ENCODE measurements at places on chromosomes 3 and 15.

DNA sequence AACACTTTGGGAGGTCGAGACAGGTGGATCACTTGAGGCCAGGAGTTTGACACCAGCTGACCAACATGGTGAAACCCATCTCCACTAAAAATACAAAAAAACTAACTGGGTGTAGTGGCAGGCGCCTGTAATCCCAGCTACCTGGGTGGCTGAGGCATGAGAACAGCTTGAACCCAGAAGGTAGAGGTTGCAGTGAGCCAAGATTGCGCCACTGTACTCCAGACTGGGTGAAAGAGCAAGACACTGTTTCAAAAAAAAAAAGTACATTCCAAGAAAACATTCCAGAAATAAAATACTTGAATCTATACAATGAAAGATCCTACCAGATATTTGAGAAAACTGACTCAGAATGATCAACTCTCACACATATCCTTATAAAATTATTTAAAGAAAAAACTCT lies 30.4 kb downstream of the TFDP2 start:
- no peak for DNase-seq

GRCh38 chr15:51771773-51772172 lies 20.4 kb downstream of the TMOD2 start:
- no peak for DNase-seq

- no peak for DNase-seq
Measured at GRCh38 chr3:86942206-86942605, 48.7 kb downstream of the VGLL3 start.

DNA sequence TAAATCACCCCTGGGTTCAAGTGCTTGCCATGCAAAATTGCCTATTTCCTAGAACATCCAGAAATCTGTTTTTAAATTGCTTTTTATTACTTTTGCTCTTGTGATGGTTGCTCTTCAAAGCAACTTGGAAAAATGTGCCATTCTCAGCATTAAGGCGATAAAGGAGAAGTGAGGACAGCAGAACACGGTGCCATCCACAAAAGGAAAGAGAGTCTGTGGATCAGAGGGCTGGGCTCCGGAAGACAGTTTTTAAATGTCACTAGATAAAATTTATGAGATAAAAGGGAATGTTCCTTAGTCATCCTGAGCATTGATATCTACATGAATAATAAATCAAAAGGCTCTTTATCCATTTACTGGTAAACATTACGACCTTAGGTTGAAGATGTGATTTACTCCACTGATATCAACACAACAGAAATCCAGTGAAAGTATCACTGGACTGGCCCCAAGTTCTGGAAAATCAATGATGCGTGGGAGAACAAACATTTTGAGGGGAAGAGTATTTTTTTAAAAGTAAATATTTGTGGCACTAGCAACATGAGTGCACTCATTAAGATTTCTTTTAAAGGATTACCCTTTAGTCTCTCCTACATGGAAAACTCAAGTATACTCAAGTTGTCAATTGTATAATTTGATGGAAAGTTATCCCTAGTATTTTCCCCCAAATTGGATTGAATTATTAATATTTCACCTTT lies 554.7 kb downstream of the FHIT start:
- no peak for DNase-seq

GRCh38 chr3:56484122-56484521 lies 15.9 kb upstream of the ERC2 start:
- DNase-seq: no peak

GRCh38 chr3:125238759-125239158 lies 26.2 kb upstream of the SLC12A8 start:
- no peak for DNase-seq

DNA sequence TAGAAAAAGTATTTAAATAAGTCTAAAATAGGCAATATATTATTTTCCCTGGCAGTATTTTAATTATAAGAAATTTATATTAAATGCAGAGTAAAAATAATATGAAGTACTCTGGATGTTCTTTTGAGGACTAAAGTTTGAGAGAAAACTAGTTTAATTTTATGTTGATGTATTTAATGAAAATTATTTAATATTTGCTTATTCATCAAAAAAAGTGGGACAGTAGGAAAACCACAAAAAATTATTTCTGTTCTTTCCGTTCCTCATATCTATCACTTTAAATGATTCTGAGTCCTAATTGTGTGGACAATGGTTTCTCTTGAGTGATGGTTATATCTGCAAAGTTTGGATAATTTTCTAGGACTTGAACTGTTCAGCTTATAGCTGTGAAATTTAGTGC lies 147.2 kb upstream of the TNIK start:
- no peak for DNase-seq

- no peak for DNase-seq
Measured at GRCh38 chr3:171441381-171441780, 18.8 kb downstream of the TNIK start.

DNA sequence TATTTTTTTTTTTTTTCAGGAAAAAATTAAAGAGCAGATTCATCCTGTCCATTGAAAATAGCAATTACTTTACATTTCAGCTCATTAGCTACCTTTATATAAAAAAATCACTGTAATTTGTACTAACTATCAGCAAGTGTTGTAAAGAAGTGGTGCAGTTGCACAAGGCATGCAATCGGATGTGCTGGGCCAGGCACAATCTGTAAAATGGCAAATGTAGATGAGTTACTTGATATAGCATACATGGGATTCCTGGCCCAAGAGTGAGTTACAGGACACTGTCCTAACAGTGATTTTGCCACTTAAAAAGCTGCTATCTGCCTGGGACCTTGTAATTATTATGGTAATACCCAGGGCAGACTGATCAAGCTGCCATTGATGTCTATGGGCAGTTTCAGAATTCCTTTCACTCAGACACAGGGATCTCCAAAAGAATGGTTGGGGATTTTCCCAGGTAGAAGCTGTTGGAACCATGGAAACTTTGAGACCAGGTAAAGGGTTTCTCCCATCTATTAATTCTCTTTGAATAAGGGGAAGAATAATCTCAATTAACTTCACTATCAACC lies 182.2 kb upstream of the ICE2 start:
- no peak for DNase-seq

DNA sequence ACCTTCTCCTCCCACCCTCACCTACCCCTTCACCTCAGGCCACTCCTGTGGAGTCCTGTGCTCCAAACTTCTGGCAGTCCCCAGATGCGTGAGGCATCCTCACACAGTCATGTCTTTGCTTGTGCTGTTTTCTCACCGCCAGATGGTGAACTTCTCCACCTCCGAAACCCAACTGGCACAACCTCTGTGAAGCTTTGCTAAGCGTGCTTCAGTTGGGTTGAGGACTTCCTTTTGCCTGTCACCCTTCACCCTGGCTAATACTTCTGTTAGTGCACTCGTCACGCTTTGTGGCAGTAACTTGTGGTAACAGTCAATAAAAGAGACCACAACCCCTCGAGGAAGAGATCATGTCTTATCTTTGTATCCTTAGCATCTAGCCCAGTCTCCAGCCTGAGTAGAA lies 42.0 kb upstream of the SKOR1 start:
- no peak for DNase-seq

- no peak for DNase-seq
Measured at GRCh38 chr3:9852528-9852927, 8.7 kb upstream of the RPUSD3 start.

DNA sequence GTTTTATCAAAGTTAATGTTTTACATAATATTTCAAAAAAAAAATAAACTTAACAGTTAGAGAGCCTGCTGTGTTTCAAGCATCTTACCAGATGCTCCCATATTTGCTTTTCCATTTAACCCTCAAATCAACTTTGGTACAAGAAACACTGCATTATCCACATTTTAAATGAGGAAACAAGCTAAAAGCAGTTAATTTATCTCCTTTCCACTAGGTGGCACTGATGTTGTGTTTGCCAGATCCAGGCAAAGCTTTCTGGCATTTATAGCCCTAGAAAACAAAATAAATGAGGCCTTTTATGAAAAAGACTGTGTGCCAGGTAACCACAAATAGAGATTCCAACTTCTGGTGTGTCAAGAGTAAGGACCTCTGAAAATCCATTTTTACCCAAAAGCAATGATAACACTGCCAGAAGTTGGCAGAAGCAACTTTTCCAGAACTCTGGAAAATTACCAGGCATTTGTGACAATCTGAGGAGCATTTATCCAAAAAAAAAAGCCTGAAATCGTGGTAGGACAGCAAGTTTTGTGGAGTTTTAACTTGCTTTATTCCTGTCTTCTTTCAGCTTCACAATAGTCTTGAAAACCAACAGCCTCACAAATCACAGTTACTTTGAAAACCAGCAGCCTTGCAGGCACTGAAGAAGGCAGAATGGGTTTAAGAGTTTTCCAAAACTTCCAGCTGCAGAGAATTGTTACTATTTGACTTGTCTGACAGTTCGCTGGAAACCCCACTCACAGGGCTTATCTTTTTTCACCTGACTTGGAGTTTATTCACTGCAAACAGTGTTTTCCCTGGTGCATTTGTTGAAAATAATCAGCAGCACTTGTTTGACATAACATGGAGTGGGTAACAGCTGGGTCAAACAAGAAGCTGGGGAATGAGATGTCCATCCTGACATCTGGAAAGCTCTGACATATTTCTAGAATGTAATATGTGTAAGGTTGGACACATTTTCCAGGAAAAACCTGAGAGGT lies 9.2 kb downstream of the FAM162A start:
- DNase-seq: peak; percentile 32

GRCh38 chr15:42332331-42332730 lies 27.0 kb upstream of the CAPN3 start:
- DNase-seq: no peak

DNA sequence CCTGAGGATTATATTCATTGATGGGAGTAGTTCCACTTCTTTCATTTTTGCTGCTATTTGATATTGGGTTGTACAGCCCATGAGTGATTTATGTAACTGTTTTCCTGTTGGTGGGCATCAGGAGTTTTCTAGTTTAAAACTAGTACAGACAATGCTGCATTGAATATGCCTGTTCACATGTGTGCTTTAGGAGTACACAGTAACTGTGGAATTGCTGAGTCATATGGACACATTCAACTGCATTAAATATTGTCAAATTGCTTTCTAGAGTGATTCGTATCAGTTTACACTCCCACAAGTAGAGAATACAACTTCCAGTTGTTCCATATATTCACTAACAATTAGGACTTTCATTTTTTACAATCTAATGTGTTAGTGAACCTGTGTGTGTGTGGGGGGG lies 59.8 kb upstream of the THSD4 start:
- DNase-seq: no peak
